RPMI7951 (cell line): ENCODE measurements at places on chromosomes 16 and 17.
A peak's percentile ranks its signal among the peaks of the same experiment; 100 is the strongest.

- DNase-seq, result peak; percentile 91
Measured at GRCh38 chr17:79988185-79988971, 47.3 kb downstream of the TBC1D16 start.

DNA sequence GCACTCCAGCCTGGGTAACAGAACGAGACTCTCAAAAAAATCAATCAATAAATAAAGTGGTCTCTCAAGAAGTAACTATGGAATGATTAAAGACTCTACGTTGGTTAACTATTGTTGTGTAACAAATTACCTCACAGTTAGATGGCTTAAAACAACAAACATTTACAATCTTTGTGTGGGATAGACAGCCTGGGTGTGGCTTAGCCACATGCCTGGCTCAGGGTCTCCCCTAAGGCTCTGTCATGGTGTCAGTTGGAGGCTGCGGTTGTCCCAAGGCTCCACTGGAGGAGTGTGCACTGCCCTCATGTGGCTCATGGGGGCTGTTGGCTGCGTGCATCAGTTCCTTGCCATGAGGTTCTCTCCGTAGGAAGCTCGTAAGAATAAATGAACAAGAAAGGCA lies 294.5 kb downstream of the SNX29 start:
- peak; percentile 64 for DNase-seq

DNA sequence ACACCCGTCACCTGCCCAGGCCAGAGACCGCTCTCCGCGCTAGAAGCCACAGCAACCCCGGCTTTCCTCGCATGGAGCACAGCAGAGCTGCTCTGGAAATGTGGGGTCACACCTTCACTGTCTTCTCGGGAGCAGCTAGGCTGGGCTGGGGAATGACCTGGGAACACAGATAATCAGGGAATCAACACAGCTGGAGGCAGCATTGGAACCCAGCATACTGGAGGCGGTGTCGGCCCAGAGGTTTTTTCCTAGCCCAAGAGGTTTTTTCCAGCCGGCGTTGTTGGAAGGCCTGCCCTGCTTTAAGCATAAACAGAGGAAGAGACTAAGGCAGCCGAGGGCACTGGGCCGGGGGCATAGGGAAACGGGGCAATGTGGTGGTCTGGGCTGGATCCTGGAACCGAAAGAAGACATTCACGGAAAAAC lies 791 bp upstream of the PLD6 start:
- DNase-seq, result no peak

DNA sequence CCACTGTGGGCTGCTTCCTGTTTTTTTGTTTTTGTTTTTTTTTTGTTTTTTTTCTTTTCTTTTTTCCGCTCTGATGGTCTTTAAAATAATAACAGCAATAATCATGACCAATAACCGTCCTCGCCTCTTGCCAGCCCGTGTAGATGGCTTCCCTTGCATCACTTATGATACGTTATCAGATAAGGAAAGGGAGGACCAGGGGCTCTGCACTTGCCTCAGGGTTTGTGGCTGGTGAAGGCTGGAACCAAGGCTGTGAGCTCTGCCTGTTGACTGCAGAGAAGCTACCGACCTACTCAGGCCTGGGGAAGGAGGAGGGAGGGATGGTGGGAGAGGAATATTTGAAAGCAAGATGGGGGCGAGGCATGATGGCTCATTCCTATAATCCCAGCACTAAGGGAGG lies 114.0 kb upstream of the SDK2 start:
- DNase-seq, result no peak

DNA sequence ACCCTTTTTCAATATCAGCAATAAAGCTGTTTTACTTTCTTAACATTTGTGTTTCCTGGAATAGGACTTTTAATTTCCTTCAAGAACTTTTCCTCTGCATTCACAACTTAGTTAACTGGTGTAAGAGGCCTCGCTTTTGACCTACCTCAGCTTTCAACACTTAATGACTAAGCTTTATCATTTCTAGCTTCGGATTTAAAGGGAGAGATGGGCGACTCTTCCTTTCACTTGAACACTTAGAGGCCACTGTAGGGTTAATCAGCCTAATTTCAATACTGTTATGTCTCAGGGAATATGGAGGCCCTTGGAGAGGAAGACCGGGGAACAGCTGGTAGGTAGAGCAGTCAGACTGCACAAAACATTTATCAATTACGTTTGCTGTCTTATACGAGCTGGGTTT lies 4.7 kb downstream of the SYNRG start:
- DNase-seq, result no peak

DNA sequence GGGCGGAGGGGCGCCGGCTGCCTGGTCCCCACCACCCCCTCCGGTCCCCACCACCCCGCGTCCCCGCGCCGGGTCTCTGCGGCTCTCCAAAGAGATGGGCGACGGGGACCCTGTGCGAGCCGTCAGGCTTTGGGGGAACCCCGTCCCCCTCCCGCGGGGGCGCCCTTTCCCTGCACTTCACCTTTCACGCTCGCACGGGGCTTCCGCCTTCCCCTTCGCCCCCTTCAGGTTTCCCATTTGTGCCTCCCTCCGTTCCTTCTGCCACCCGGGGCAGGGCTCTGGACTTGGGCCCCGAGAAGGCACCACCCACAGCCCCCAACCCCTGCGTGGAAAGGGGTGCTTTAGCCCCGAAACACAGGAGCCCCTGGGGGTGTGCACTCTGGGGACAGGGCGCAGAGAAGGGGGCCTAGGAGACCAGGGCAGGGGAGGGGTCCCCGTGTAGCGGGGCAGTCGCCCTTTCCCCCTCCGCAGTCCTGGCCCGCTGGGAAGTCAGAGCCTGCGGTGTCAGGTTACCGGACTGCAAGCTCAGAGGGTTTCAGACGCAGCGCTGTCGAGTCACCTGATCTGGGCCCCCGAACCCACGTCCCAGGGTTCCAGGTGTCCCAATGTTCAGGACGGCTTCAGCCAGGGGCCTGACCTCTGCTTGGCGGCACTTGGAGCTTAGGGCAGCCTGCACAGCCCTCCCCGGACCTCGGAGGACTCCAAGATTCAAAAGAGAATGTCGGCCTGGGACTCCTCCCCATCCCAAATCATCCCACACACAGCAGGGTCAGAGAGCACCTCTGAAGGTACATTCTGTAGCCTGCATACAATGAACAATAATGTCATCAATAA lies 6.7 kb upstream of the CCDC92B start:
- no peak for DNase-seq

- DNase-seq, result peak; percentile 48
Measured at GRCh38 chr17:53749178-53749577, 73.5 kb upstream of the KIF2B start.

DNA sequence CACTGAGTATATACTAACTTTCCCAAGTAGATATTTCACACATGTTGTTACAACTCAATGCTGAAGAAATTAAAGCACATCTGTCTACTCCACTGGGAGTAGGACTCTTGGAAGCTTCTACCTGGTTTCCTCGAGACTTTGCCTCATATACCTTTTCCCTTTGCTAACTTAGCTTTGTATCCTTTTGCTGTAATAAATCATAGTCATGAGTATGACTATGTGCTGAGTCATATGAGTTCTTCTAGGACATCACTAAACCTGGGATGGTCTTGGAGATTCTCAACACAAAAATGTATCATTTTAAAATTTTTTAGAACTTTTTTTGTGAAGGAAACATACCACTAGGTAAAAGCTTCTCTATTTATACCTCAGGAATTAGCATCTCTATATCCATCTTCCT lies 39.8 kb downstream of the ABCA5 start:
- peak; percentile 8 for DNase-seq

DNA sequence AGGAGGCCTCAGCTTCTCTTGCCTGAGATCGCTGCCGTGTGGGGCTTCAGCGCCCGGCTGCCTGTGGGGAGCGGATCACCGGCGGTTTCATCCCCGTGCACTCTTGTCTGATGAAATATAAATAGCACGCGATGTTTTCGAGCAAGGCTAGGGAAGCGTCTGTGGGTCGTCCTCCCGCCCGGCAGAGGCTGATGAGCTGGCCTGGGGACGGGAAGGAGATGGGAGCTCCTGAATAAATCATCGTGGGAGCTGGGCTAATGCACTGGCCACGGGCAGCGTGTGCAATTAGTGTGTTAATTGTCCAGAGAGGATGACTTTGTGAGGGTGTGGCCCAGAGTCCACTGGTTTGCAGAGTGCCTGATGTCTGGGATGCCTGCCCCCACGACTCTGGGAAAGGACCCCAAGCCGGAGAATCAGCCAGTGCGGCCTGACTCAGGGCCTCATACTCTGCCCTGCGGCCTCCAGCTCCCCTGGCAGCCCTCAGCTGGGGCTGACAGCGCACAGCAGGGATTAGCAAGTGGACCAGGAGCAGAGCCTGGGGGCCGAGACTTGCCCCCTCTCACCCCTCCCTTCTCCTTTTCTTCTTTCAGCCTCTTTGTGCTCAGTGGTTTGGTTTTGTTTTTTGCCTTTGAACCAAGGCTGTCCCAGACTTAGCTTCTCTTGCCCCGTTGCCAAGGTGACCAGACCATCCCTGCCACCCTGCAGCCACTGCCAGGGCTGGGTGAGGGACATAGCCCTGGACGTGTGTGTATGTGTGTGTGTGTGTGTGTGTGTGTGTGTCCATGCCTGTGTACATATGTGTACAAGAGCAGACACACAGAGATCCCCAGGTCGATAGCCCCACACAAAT lies 21.4 kb downstream of the KCNJ12 start:
- peak; percentile 80 for DNase-seq

GRCh38 chr16:34648-34987 lies 18.8 kb downstream of the POLR3K start:
- DNase-seq, result no peak

- DNase-seq, result no peak
Measured at GRCh38 chr16:78310196-78310595, 210.7 kb downstream of the WWOX start.

GRCh38 chr16:48942996-48943395 lies 333.0 kb upstream of the N4BP1 start:
- no peak for DNase-seq

GRCh38 chr17:55434721-55435120 lies 13.1 kb upstream of the MMD start:
- DNase-seq, result peak; percentile 45

DNA sequence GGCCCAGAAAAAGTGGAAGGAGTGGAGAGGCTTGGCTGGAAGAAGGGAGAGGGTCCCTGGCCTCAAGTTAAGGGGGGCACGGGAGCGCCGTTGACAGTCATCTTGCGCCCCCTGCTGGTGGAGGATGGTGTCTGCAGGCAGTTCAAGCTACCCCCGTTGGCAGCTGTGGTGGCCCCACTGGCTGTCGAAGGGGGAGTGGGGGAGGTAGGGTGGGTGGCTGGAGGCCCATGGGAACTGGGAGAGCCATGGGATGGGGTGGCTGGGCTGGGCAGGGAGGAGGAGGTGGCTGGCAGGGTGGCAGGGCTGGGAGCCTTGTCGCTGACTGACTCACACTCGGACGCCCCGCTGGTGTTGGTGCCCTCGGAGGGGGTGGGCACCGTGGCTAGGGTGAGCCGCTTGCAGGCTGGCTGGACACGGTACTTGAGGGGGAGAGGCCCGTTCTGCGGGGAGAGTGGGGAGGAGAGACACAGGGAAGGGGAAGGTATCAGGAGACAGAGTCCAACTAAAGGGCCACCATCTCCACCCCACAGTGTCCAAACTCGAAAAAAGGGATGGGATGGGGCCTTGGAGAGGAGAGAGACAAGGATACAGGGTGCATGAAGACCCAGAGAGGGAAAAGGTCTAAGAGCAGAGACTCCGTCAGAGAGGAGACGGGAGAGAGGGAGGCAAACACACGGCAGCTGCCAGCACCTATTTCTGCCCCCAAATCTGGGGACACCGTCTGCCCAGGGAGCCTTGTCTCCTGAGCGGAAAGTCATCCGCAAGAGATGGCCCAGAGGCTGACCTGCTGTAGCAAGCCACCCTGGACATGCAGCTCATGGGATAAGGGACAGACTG lies 5.2 kb downstream of the CISD3 start:
- DNase-seq, result no peak

DNA sequence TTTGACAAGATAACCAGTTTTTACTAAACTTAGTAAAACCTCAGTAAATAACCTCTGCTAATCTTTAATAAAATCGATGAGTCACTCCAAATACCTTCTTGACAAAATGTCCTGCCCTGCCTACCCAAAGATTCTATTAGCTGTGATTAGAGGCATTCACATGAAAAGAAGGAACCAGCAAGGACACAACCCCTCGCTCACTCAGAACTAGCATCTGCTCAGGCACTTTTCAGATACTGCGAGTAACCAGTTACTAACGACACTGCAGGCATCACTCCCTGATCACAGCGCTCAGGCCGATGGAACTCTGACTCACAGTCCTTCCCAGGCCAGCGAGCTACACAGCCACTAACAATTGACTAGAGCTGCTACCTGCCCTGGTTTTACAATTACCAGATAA lies 24.3 kb downstream of the PELP1 start:
- peak; percentile 29 for DNase-seq

GRCh38 chr16:82138478-82139285 lies 31.3 kb downstream of the MPHOSPH6 start:
- DNase-seq, result no peak

- DNase-seq, result peak; percentile 14
Measured at GRCh38 chr17:64492481-64493109, 4.3 kb downstream of the POLG2 start.

- no peak for DNase-seq
Measured at GRCh38 chr16:51057969-51058337, 93.1 kb downstream of the SALL1 start.

GRCh38 chr17:68398691-68399637 lies 58.3 kb downstream of the WIPI1 start:
- DNase-seq, result peak; percentile 82

GRCh38 chr17:57672971-57673370 lies 72.1 kb downstream of the CCDC182 start:
- no peak for DNase-seq

GRCh38 chr16:71198408-71198807 lies 32.1 kb downstream of the HYDIN start:
- DNase-seq, result no peak

GRCh38 chr16:1834096-1834495 lies 7.1 kb downstream of the FAHD1 start:
- DNase-seq, result no peak

DNA sequence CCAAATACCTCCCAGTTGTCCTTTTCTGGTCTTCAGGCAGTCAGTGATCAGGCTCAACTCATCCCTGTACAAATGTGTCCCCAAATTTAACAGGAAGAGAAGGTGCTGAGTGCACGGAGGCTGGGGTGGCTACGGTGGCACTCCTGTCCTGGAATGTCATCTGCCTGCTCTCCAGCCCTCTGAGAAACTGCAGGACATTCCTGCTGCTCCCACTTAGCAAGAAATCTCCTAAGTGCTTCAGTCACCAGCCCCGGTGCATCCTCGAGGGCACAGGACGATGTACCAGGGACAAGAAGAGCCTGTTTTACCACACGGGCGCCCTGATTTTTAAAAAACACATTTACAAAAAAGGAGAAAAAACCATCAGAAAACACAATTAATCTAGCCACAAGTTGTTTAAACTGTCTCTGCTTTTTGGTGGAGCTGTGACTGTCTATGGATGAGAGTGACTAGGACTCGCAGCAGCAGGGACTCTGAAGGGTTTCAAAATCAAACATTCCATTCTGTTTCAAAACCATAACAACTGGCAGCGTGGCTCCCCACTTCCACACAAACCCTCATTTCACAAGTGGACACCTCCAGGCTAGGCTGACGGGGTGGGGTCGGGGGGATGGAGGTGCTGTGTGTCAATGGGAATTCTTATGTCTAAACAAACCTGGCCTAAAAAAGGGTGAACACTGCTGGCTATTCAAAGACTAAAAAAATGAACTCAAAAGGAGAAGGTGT lies 65.3 kb upstream of the CNEP1R1 start:
- no peak for DNase-seq

GRCh38 chr17:42518046-42518754 lies 17.8 kb upstream of the NAGLU start:
- DNase-seq, result peak; percentile 97

GRCh38 chr17:78621720-78622490 lies 44.7 kb upstream of the DNAH17 start:
- no peak for DNase-seq

- no peak for DNase-seq
Measured at GRCh38 chr17:50150354-50151040, at the start of gene PPP1R9B. TSS of gene PPP1R9B (minus strand) at chr17:50150677. CDS start at chr17:50150513, 164 bp downstream.

GRCh38 chr16:52389045-52389444 lies 157.9 kb downstream of the TOX3 start:
- DNase-seq, result no peak
